ENCODE measurements at places on chromosomes 16 and 17.

GRCh38 chr17:2904135-2904534, 107.9 kb downstream of the RAP1GAP2 start:
- no peak for DNase-seq

DNA sequence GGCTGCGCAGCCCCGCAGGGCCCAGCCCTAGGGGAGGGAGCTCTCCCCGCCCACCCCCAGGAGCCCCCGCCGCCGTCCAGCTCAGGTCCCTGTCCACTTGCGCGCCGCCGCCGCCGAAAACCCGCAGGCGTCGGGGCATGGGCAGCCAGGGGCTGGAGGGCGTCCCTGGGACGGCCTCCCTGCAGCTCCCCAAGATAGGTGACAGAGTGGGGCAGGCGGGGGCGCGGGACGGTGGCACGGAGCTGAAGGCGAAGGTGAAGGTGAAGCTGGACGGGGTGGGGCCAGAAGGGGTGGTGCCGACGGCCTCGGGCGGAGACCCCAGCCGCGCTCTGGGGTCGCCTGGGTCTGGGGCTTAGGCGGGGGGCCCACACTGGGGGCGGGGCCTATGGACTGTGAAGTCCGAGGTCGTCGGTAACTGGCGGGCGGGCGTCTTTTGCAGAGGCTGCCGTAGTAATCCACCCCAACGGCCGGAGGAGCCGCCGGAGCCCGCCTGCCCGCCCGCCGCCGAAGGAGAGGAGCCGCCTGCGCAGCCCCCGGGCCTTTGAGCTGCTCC, 27.2 kb downstream of the SREBF1 start:
- no peak for DNase-seq

DNA sequence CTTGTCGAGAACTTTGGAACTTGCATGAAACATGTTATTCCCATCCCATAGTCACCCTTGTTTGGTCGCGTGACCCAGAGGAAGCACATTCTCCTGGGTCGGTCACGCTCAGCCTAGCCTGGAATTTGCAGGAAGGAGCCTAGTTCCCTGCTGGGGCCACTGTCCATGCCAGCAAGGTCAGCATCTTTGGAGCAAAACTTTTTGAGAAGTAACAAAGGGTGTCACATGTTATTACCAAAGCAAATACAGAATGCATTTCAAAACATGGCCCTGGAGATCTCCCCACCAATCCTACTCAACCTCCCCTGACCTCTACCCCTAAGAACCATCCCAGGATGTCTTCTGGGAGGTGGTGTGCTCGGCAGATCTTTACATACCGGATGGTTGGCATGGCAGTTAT, 26.2 kb upstream of the IRF8 start:
- DNase-seq: no peak

- peak; percentile 43 for DNase-seq
Measured at GRCh38 chr16:56013962-56014552, 138.9 kb upstream of the CES5A start.

- DNase-seq: no peak
Measured at GRCh38 chr17:83124871-83125514, 45.6 kb downstream of the METRNL start.

GRCh38 chr16:2482708-2483534, 8.0 kb downstream of the TBC1D24 start:
- DNase-seq: no peak

- no peak for DNase-seq
Measured at GRCh38 chr17:12900474-12900873, 111.2 kb downstream of the ARHGAP44 start.

- no peak for DNase-seq
Measured at GRCh38 chr17:40645291-40645690, 2.3 kb downstream of the SMARCE1 start.

GRCh38 chr17:20202141-20202621, 193.0 kb downstream of the SPECC1 start:
- DNase-seq: no peak

- peak; percentile 49 for DNase-seq
Measured at GRCh38 chr17:67027031-67027628, 17.2 kb upstream of the CACNG1 start.

DNA sequence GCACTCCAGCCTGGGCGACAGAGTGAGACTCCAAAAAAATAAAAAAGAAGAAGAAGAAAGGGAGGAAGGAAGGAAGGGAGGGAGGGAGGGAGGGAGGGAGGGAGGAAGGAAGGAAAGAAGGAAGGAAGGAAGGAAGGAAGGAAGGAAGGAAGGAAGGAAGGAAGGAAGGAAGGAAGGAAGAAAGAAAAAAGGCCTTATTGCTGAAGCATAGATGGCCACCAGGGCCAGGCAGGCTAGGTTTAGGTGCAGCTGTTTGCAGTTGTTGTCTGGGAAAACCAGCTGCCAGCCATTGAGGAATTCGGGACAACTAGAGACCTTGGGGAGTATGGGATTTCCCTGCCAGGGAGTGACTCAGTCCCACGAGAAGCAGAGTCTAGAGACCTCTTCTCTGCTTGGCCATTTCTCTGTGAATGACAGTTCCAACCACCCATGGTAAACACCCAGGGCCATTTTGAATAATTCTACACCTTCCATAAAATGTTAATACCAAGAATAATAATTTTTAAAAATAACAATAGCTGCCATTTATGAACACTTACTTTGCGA, 31.0 kb downstream of the SCNN1B start:
- DNase-seq: no peak

GRCh38 chr16:24170407-24170806, 85.7 kb upstream of the CACNG3 start:
- no peak for DNase-seq

GRCh38 chr17:36597226-36597625, 4.2 kb upstream of the MRM1 start:
- DNase-seq: no peak

DNA sequence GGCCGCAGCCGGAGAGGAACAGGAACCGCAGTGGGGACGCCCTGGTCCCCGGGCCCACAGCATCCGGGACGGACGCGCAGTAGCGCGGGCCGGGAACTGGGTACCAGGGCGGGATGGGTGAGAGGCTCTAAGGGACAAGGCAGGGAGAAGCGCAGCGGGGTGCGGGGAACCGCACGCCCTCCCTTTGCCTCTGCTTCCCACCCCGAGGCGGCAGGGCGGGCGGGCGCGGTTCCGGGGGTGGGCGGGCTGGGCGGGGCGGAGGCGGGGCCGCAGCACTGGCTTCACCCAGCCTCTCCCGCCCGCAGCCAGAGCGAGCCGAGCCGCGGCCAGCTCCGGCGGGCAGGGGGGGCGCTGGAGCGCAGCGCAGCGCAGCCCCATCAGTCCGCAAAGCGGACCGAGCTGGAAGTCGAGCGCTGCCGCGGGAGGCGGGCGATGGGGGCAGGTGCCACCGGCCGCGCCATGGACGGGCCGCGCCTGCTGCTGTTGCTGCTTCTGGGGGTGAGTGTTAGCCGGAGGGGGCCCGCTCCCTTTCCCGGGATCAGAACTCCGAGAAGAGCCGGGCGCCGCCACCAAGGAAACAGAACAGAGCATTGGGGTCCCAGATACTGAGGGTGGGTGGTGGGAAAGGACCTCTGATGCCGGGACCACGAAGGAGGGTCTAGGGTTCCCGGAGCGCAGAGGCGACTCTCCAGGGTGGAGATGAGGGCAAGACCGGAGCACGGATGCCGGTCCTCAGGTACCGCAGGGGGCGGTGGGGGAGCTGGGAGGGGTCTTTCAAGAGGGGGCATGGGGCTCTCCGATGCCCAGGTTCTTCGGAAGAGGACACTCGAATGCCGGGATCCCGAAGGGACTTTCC, at the start of gene NGFR:
NGFR (plus strand) TSS at position 308 of the 856 bp plus-strand sequence; CDS start at position 433, 125 bp downstream.
- DNase-seq: peak; percentile 93

GRCh38 chr17:58268774-58269556, 11.8 kb downstream of the MPO start:
- no peak for DNase-seq

GRCh38 chr17:66904760-66905624, 59.5 kb upstream of the CACNG4 start:
- peak; percentile 79 for DNase-seq

GRCh38 chr17:29867643-29868181, 62.3 kb downstream of the SSH2 start:
- no peak for DNase-seq

DNA sequence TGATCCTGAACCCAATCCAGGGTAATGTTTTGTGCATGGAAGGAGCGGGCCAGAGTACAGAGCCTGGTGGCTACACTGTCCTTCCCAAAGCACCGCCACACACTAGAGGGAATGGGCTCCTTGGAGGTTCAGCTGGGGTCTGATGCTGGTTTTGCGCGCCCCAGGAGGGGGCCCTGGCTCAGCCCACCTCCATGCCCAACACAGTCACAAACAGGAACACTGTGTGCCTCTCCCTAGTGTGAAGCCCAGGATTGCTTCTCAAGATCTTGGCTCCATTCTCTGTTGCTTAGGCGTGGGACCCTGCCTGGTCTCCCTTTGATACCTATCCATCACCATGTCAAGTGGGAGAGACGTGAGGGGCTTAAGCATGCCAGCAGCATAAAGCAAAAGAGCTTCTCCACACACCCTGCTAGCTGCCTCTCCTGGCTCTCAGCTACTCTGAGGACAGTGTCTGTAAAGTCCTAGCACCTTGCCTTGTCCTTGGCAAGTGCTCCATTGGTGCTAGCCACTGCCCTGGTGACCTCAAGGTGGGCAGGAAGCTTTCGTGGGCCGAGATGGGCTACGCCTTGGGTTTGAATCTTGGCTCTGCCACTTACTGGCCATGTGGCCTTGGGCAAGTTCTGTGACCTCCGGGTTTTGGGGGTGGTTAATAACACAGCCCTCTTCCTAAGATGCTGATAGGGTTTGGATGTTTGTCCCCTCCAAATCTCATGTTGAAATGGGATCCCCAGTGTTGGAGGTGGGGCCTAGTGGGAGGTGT, 122.2 kb downstream of the C16orf78 start:
- no peak for DNase-seq

GRCh38 chr17:38564869-38565268, 40.9 kb downstream of the SRCIN1 start:
- DNase-seq: no peak

- peak; percentile 98 for DNase-seq
Measured at GRCh38 chr17:50345432-50346312, at the start of gene XYLT2. Gene XYLT2, plus strand, starts transcription at chr17:50346126. Its CDS starts 15 bp downstream, at chr17:50346141.

GRCh38 chr17:74875977-74876593, 3.3 kb upstream of the FDXR start:
- DNase-seq: no peak

DNA sequence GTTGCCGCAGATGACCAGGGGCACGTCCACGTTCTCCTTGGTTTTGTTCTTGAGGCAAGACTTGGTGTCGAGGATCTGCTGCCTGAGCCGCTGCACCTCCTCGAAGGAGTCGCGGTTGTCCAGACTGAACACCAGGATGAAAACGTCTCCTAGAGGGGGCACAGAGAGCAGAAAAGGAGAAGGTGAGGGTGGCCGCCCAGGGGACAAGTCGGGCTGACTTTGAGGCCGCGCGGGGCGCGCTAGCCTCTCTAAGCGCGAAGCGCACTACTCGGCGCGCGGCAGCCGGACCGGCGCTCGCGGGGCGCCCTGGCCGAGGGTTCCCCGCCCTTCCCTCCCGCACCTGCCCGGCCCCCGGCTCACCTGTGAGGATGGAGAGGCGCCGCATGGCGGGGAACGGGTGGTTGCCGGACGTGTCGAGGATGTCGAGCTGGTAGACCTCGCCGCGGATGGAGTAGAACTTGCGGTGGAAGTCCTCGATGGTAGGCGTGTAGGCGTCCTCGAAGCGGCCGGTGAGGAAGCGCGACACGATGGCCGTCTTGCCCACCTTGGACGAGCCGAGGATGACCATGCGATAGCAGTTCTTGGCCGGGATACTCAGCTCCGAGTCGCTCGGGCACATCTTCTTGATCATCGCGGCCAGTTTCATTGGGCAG, 533 bp downstream of the RASD1 start:
- DNase-seq: no peak

- DNase-seq: no peak
Measured at GRCh38 chr16:8517280-8517679, 73.0 kb downstream of the TMEM114 start.

DNA sequence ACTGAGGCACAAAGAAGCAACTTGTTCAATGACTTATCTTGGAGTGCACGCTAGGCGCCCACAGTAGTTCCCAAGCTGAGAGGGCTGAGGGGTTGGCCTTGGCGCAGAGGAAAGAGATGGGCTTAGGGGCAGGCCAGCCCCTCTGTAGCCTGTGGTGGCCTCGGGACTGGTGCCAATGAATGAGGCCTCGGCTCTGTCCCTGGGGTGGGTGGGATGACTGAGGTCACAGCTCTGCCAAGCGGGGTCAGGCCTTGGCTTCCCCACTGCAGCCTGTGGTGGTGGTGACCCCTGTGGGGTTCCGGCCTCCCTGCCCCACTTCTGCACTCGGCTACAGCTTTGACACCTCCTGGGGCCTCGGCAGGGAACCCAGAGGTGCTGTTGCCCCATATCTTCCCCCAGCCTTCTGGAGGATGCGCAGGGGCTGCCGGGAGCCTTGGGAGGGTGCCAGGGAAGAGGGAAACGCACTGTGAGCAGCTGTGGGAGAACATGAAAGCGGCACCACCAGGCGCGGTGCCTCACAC, 46.0 kb downstream of the BEAN1 start:
- DNase-seq: no peak

DNA sequence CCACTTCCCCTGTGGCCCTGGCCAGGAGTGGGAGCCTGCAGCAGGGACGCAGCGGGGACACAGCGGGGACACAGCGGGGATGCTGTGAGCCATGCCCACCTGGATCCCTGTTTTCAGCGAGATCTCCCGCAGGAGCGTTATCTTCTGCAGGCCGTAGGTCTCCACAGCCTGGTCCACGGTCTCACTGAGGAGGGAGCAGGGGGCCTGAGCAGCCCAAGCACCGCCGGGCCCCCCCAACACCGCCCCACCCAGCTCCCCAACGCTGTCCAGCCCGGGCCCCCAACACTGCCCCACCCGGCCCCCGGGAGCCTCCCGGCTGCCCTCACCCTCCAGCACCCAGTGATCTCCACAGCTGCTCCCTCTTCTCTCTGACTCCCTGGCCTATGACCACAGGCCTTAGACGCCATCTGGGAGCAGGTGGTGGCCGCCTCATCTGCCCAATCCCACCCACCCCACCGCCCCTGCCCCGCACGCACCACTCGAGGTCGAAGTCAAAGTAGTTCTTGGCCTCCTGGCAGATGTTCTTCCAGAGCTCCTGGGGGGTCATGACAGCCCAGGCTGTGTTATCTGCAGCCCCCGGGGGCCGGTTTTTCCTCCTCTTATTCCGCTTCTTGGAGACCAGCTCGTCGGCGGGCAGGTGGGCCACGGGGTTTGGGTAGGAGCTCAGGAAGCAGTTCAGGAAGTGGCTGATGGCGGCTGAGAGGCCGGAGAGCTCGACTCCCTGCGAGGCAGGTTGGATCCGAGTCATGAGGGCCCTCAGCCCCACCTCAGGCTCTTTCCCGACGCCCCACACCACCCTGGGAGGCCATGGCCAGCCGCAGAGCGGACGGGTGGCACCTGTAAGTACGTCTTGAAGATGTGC, 17.0 kb downstream of the CLUH start:
- DNase-seq: no peak

DNA sequence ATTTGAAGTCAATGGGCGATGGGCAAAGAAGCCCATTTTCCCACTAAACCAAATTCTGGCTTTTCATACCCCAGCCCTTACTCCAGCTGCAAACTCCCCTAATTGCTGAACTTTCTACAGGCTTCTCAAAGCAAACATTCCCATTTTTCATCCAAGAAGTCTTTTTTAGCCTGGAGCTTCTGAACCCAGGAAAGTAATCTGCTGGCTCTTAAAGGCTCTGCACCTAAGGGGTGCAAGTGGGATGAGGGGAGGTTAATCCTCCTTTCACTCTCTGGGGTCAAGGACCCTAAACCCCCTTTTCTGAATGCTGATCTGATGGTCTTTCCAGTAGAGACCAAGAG, 2.4 kb downstream of the HOXB7 start:
- DNase-seq: no peak

- no peak for DNase-seq
Measured at GRCh38 chr16:84115919-84116719, 623 bp downstream of the MBTPS1 start.

Data from urothelium cell line (cell line).